Immature natural killer cell (primary cell): ENCODE measurements at places on chromosomes 11 and 22. TPM values are rescaled to one million over a fixed set of nuclear protein-coding genes. Genes with fewer than 3 reads are reported as not detected.

GRCh38 chr11:110077831-110078325, 15.3 kb upstream of the ZC3H12C start:
- DNase-seq, result no peak

DNA sequence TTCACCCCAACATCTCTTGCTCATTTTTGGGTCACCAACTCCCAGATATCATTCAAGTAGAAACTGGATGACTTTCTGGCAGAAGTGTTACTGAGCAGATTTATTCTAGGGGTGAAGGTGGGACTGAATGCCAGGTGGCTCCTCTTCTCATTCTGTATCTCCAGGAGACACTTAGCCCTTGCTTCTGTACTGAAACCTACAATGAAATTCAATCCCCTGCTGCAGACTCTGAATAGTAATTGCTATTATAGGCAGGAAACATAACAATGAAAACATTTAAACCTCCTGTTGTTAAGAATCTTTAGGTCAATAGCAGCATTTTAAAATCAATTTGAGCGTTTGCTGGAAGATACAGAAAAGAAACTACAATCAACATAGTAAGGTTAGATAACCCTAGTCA, 879.4 kb upstream of the TENM4 start:
- DNase-seq, result no peak

DNA sequence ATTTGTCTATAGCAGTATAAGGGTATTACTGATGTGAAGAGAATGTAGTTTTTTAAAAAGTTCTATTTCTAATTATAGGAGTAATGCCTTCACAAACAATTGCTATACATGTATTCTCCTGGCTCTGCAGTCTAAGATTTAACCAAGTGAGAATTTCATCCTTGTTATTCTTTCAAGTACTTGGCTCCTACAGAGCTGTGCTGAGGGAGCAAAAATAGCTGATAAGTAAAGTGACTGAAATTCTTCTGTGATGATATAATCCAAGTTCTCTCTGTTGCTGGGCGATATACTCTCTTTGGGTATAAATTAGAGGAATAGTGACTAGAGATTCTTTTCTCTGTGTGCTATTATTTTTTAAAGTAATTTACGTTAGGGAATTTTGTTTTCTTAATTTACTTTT, 68.0 kb downstream of the PGR start:
- no peak for DNase-seq

The WNT7B gene
- not detected for polyA plus RNA-seq

The NOX4 gene
- not detected for polyA plus RNA-seq
